T-helper 2 cell (primary cell): ENCODE measurements at places on chromosomes 1 and 21.

DNA sequence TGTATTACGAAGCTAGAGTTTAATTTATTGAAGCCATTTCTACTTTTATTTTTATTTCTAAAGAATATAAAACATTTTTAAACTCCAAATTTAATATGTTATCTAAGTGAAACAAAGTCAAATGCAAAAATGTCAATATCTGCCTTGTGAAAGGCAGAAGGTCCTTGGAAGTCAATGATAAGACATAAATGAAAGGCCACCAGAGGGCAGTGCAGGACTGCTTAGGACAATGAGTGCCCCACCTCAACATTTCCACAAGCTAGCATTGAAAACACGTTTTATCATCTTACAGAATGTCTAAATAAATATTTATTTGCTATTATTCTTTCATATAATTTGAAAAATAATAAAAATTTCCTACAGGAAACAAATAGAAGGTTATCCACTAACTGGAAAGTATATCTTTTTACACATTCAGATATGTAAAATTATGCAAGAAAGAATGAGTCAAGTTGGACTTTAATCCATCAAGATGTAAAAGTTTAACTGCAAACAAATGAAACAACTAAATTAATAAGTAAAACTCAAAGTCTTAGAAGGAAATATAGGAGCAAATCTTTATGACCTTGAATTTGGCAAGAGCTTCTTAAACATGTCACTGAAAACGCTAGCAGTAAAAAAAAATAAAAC lies 140.1 kb upstream of the FMN2 start:
- DNase-seq: no peak

DNA sequence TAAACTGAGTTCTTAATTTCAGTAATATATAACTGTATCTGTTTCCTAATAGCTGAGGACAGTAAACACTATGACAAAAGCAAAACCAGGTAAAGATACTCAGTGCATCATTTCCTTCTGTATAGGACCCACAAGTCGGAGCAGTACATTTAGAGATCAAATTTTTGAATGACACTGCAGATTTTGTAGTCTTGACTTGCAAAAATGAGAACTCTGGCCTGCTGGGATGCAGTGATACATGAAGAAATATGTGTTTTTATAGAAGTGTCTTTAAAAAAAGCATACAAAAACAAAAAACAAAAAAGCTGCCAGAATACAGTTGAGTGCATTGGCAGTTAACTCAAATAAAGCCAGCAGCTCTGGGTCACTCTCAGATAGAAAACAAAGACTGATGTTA lies 19.0 kb downstream of the GART start:
- DNase-seq: no peak

- DNase-seq: no peak
Observed at GRCh38 chr21:32312326-32312725, 13.7 kb downstream of the MRAP start.

DNA sequence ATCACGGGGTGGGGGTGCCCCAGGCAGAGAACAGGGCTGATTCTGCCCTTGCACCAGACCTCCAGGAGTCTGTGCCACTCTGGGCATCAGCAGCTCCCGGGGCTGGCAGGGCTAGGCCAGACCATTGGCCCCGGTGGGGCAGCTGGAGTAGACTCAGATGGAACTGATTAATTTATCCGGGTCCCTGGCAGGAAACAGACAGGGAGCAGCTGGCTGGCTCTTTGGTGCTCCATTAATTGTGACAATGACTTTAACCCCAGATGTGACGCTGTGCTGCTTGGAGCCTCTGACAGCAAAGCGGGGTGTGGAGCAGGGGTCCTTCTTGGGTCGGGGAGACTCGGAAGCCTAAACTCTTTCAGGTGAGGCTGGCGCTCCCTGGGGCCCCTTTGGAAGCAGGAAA lies 9.5 kb downstream of the EPHA8 start:
- no peak for DNase-seq

DNA sequence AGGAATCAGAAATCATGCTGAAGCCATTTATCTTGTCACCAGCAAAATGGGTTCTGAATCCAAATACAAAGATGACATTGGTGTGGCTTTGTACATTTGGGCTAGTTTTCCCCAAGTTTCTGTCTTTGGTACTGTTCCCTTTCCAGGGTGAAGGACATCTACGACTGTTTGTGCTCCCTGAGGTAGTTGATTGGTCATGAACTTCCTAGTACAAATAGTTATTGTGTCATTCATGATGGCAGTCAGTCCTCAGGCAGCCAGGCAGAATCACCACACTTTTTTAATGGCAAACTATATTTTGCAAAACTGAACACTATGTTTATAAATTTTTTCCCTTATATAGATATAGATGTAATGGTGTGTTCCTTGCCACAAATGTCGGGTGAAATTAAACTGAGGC lies 46.0 kb downstream of the CEP350 start:
- no peak for DNase-seq

GRCh38 chr1:175632667-175633066 lies 110.7 kb downstream of the TNR start:
- DNase-seq: no peak
